ENCODE measurements at places on chromosomes 5 and 9.

DNA sequence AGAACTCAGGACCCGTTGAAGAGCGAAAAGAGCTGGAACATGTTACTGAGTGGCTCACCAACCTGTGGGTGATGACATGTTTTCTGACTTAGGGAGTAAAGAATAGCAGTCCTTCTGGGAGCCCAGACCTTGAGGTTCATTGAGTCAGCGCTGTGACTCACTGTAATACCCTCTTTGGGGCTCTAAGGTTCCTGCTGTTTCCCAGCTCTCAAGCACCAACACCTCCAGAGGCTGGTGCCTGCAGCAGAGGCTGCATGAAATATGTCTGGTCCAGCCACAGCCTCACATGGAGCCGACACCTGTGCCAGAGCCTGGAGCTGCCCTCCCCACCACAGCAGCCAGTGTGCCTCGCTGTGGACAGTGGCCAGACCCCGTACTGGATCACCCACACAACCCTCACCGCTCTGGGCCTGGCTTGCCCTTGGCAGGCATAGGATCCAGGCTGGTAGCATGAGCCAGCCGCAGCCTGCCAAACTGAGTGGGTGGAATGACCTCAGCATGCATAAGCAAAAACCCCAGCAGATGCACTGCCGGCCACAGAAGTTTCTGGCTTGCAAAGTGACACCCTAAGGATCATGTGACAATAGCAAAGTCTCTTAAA is 143.5 kb upstream of the MRPS30 start:
- DNase-seq: no peak

DNA sequence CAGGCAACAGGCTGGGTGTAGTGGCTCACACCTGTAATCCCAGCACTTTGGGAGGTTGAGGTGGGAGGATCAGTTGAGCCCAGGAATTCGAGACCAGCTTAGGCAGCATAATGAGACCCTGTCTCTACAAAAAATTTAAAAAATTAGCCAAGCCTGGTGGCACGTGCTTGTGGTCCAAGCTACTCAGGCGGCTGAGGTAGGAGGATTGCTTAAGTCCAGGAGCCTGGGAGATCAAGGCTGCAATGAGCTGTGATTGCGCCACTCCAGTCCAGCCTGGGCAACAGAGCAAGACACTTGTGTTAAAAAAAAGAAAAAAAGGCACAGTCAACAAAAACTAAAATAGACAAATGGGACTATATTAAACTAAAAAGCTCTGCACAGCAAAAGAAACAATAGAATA is 29.3 kb downstream of the ATP6V0E1 start:
- no peak for DNase-seq

- DNase-seq: no peak
Measured at GRCh38 chr9:127781806-127782205, 3.3 kb upstream of the SH2D3C start.

DNA sequence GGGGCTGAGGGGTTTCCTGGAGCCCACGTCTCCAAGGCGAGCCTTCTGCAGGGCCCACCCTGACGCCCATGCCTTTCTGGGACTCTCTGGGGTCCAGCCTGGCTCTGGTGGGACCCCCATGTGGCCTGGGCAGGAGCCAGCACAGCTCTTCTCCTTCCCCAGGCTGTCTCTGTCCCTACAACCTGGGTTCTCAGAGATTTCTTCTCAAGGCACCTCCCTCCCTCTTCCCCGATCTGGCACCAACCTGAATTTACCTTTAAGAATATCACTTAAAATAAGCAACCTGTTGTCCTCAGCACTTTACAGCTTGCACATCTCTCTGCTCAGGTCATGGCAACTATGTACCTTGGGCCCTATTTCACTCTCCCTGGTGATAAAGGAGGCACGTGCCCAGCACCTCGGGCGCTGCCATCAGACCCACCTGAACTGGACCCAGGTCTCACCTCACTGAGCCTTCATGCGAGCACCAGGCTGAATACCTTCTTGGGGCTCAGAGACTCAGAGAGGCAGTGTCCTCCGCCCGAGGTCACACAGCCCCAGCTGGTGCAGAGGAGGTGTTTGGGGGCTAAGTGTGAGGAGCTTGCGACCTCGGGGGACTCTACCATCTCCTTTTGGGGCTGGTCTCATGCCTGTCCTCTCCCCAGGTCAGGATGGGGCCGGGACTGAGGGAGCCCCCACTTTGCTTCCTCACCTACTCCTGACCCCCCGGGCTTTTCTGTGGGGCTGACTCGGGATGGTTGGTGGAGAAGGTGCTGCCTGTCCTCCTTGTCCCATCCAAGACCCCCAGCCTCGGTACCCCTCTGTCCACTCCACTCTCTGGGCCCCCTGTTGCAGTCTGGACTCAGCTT is 217.7 kb downstream of the C9orf50 start:
- no peak for DNase-seq

DNA sequence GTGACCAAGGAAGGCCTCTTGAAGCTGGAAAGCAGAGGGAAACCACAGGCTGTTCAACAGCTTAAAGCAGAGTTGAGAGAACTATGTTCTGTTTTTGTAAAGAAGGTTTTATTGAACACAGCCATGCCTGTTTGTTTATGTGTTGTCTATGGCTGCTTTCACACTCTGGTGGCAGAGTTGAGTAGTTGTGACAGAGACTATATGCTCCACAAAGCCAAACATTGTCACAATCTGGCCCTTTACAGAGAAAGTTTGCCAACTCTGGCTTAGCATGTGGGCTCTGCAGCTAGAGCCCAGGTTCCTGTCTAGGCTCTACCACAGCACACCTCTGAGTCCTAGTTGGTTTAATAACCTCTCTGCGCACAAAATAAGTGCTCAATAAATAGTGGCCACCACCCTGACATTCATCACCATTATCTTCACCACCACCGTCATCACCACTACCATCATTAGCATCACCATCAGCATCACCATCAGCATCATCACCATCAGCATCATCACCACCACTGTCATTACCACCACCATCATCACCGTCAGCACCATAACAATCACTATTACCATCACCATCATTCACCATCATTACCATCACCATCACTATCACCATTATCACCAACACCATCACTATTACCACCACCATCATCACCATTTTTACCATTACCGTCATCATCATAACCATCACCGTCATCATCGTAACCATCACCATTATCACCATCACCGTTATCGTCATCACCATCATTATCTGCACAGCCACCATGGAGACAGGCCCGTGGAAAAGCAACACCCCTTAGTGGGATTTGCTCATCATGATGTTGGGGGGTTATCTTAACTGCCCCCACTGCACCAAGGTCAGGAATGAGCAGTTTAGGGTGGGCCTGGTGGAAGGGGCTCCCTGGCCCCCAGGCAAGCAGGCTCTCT is 18.3 kb downstream of the AKNA start:
- DNase-seq: no peak

- DNase-seq: no peak
Measured at GRCh38 chr9:128863647-128864046, 18.1 kb downstream of the KYAT1 start.

DNA sequence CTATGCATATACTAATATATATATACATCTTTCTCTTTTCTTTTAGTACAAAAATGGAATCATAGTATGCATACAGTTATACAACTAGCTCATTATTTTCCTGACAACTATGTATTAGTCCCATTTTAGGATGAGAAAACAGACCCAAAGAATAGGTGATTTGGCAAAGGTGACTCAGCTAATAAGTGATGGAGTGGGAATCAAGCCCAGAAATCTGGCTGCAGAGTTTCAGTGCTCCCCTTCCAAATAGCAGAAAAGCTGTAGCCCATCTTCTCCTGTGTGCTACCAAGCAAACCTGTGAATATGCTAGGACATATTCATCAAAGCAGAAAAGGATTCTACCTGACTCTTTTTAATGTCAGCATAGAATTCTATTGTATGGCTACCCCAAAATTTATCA is 114.7 kb downstream of the ARL15 start:
- no peak for DNase-seq

DNA sequence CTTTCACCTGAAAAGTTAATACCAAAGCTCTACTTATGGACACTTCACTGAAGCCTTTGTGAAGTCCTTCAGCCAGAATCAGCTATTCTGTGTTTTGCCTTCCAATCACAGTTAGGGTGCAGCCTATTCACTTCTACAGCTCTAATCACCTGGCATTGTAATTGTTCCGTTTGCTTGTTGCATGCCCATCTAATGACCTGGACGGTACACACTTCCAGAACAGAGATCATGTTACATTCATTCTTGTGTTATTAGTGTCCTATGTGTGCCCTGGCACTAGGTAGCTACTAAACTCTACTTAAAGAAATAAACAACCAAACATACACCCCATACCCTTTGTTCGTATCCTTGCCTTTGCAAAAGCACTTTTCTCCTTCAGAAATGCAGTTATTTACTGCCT is 1162.9 kb upstream of the WWC1 start:
- no peak for DNase-seq

DNA sequence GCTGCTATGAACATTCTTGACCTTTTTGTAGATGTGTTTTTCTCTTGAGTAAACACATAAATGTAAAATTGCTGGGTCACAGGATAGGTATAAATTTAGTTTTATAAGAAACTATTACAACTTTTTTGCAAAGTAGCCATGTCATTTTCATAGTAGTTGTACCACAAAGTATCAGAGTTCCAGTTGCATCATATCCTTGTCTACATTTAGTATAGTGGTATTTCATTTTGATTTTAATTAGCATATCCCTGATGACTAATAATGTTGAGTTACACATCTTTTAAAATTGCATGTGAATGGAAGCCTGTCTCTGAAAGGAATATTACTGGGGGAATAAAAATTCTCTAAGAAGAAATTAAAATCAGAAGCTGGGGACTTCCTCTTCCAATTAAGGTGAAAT is 85.4 kb downstream of the TMEM161B start:
- DNase-seq: no peak

DNA sequence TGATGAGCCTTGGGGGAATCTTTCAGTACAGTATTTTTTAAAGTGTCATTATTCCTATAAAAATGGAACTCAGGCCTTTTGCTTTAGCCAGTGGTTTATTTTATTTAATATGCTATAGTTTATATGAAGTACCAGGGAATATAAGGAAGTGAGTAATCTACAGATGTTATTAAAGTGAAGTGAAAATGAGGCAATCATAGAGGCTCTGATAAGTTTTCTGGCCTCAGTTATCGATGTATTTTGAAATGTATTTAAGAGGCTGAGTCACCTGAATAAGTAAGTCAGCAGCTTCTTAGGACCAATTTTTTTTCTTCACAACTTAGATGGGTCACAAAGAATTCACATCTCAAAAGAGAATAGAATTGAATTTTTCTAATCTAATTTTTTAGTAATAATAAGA is 829.0 kb downstream of the DNAH5 start:
- no peak for DNase-seq

DNA sequence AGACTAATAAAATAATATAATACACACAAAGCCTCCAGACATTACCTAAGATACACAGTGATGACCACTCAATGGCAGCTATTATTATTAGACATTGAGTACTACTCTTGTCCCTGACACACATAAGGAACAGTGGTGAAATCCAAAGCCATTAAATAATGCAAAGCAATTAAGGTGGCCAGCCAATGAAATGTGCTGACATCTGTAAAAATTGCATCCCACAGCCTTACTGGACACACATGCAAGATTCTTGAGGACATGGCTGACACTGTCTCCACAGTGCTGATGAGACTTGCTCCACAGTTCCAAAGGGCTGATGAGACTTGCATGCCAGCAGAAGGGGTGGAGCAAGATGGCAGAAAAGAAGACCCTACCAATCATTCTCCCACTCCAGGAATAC is 447.5 kb downstream of the IRX1 start:
- DNase-seq: no peak

- DNase-seq: no peak
Measured at GRCh38 chr5:9691261-9691660, 61.1 kb upstream of the TAS2R1 start.

GRCh38 chr5:74885170-74885569 is 19.0 kb upstream of the FAM169A start:
- no peak for DNase-seq

GRCh38 chr5:148091991-148092964 is 28.5 kb downstream of the SPINK5 start:
- DNase-seq: no peak

DNA sequence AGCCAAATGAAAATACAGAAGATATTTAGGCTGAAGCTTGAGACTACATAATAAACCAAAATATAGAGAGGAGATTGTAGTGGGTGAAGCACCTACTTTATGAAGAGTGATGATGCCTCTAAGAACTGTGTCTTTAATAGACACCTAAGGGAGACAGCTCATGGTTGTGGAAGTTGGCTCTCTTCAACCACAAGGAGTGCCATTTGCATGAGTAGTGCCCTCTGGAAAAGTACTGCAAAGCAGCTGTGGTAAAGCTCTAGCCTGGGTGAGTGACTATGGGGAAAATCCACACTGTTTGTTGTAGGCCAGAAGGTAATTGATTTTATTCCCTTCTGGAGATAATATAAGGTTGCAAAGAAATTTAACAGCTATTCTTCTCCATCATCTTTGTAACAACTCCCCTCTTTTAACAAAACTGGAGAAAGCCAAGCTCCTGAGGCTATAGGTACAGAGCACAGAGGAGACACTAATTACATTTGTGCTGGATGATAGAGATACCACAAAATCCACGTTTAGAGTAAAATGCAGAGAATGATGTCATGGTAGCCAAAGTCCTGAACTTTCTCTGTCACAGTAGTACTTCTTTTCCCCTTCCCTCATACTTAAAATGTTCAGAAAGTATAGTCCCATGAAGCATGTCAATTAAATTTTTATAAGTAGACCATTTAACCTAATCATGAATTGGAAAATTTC is 122.8 kb downstream of the STARD4 start:
- no peak for DNase-seq

DNA sequence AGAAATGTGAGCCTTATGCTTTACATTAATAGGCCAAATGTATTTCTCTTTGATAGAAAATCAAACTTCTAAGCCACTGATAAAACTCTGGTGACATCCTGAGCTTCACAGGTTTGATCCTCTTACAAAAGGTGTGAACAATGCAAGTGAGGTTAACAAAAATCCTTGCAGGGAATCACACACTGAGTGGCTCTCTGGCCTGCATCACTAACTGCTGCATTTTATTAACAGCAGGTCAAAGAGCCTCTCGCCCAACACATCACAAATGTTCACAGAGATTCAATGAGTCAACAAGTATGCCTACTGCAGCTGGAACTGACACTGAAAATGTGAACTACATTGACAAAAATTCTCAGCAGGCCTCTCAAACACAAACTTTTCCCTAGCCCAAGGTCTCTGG is 122.3 kb downstream of the SEMA5A start:
- DNase-seq: no peak

GRCh38 chr9:116336133-116336862 is 182.7 kb downstream of the PAPPA start:
- DNase-seq: no peak

DNA sequence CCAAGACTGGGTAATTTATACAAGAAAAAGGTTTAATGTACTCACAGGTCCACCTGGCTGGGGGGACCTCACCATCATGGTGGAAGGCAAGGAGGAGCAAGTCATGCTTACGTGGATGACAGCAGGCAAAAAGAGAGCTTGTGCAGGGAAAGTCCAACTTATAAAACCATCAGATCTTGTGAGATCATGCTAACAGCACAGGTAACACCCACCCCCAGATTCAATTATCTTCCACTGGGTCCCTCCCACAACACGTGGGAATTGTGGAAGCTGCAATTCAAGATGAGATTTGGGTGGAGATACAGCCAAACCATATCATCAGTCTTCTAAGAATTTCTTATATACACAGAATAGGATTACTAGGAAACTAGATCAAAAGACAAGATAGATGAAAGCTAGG is 555.6 kb downstream of the PRR16 start:
- no peak for DNase-seq
